ENCODE measurements at places on chromosomes 4 and X.

GRCh38 chr4:53378171-53378482 is 686 bp downstream of the FIP1L1 start:
- no peak for DNase-seq

DNA sequence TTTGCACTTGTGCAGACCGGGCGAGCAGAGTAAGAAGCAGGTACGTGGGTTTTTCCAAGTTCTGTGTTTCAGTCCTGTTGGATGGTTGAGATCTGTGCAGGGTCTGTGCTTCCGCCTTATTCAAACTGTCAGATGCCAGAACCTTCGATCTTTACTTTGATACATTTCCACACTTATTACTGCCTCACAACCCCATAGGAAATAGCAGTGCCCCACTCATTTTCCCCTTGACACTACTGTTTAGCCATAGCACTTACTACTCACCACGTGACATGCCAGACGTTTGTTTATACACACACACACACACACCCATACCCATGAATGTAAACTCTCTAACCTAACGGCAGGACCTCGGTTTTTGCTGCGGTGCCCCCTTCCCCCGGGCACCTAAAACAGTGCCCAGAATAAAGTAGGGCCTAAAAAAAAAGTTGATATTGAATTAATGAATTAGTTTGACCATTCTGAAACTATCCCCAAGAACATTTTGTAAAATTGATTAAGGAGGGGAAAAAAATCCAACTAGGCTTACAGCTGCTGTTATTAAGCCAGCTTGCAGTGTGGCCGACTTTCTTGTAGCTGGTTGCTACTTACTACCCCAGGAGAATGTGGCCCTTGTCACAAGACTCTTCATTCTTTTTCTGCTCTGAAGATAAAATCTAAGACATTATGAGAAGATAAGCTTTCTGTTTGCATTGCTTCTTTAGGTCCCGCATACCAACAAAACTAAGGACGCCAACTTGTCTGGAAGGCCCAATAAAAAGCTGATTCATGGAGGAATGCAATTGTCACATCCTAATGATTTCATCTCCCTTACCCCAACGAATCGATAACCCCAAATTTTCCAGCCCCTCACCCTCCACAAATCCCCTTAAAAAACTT is 704 bp upstream of the SEPSECS start:
- peak; percentile 25 for DNase-seq

- DNase-seq: no peak
These were observed 37.9 kb upstream of the FSTL5 start for GRCh38 chr4:162201673-162202072.

- no peak for DNase-seq
These were observed 120.6 kb upstream of the TBC1D9 start for GRCh38 chr4:140876615-140877364.

- DNase-seq: no peak
These were observed 24.2 kb downstream of the REST start for GRCh38 chr4:56931924-56932323.

Data from SK-N-SH (cell line).